H9 (cell line): ENCODE measurements at places on chromosomes 12 and 14. TPM values are rescaled to one million over a fixed set of nuclear protein-coding genes. Genes with fewer than 3 reads are reported as not detected.
A peak's percentile ranks its signal among the peaks of the same experiment; 100 is the strongest.

GLI1 gene
- total RNA-seq: 25.8 and 28.4 TPM in 2 replicates

PLD4 gene
- total RNA-seq: not detected in 2 replicates

ACACB gene
- total RNA-seq: 14.2 and 17.3 TPM in 2 replicates

KRT1 gene
- total RNA-seq: not detected in 2 replicates

HOXC4 gene
- not detected in 2 replicates for total RNA-seq

TBX3 gene
- 0.04 and 0.07 TPM in 2 replicates for total RNA-seq

- DNase-seq: no peak
Observed at GRCh38 chr14:38964630-38965029, 138.4 kb downstream of the SEC23A start.

GRCh38 chr12:99706736-99707473 lies 59.4 kb downstream of the GARIN6 start:
- no peak for DNase-seq

- no peak for DNase-seq
Observed at GRCh38 chr12:22046968-22047390, 961 bp downstream of the CMAS start.

DNA sequence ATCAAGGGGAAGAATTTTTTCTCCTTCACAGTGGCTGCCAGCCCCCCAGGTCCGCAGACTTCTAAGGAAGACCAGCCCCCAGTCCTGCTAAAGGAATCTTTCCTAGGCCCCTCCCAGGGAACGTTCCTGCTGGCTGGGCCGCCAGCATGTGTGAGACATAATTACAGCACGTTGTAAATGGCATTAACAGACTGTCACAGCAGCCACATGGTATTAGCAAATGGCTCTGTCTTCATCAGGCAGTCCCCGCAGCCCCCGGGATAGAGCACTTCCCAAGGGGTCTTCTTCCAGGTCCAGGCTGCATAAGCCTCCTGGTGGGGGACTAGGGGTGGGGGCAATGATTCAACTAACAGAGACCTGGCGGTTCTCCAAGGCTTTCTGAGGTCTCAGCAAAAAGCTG lies 34.9 kb upstream of the FAM222A start:
- no peak for DNase-seq

DNA sequence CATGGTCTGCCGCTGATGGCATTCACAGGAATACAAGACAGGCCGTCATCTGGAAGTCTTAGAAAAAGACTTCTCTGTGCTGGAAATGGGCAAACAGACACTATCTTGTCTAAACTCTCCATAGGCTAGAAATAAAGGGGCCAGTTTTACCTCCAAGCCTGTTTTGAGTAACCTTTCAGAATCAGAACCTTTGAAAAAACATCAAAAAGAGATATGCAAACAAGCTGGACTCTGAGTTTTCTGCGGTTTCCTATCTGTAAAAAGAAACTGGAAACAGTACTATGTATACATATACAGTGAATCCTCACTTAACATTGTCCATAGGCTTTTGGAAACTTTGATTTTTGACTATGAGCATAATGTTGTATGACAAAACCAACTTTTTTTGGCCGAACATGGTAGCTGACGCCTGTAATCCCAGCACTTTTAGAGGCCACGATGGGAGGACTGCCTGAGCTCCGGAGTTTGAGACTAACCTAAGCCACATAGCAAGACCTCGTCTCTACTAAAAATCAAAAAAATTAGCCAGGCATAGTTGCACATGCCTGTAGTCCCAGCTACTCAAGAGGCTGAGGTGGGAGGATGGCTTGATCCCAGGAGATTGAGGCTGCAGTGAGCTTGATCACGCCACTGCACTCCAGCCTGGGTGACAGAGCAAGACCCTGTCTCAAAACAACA lies 92.9 kb upstream of the MAX start:
- no peak for DNase-seq

GRCh38 chr14:105351920-105352851 lies 37.6 kb downstream of the PACS2 start:
- peak; percentile 90 for DNase-seq

- no peak for DNase-seq
Observed at GRCh38 chr12:109053382-109054123, 1.2 kb downstream of the USP30 start.

- no peak for DNase-seq
Observed at GRCh38 chr14:68576496-68577244, 216.2 kb downstream of the ZFP36L1 start.

- peak; percentile 87 for DNase-seq
Observed at GRCh38 chr14:97025722-97026121, 228.5 kb downstream of the VRK1 start.

GRCh38 chr14:96213871-96214465 lies 9.3 kb downstream of the BDKRB2 start:
- no peak for DNase-seq

DNA sequence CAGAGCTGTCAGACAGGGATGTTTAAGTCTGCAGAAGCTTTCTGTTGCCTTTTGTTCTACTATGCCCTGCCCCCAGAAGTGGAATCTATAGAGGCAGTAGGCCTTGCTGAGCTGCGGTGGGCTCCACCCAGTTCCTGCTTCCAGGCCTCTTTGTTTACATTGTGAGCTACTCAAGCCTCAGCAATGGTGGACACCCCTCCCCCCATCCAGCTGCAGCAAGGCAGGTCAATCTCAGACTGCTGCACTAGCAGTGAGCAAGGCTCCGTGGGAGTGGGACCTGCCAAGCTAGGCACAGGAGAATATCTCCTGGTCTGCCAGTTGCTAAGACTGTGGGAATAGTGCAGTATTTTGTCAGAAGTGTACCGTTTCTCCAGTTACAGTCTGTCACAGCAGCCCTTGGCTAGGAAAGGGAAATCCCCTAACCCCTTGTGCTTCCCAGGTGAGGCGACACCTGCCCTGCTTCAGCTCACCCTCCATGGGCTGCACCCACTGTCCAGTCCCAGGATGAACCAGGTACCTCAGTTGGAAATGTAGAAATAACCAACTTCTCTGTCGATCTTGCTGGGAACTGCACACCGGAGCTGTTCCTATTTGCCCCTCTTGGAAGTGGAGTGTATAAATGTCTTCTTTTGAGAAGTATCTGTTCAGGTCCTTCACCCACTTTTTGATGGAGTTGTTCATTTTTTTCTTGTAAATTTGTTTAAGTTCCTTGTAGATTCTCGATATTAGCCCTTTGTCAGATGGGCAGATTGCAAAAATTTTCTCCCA lies 213.5 kb upstream of the SLC38A2 start:
- DNase-seq: peak; percentile 85

- no peak for DNase-seq
Observed at GRCh38 chr14:101962503-101962874, 1.9 kb upstream of the DYNC1H1 start.

- no peak for DNase-seq
Observed at GRCh38 chr14:76169776-76170175, 18.1 kb downstream of the GPATCH2L start.

DNA sequence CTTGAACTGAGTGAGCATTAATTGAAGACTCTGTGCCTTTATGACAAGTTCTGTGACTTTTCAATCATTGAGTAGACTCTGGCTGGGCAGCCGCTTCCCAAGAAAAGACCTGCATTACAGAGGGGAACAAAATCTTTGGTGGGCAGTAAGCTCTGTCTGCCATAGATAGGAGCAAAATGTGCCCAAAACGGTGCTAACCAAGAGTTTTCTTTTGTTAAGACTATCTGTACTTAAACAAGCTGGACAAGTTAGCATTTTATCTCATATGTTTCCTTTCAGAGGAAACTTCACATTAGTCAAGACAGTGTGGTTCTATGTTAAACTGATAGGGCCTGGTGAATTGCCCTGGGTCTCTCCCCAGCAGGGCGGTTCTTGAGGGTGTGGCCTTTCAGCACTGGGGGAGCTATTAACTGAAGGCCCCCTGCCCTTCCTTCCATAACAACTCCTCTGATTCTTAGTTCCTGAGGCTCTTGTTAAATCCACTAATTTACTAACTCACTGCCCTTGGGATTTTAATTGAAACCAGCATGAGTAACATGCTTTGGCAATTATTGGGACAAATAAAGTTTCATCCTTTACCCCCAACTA lies 219.6 kb downstream of the KTN1 start:
- DNase-seq: no peak

DNA sequence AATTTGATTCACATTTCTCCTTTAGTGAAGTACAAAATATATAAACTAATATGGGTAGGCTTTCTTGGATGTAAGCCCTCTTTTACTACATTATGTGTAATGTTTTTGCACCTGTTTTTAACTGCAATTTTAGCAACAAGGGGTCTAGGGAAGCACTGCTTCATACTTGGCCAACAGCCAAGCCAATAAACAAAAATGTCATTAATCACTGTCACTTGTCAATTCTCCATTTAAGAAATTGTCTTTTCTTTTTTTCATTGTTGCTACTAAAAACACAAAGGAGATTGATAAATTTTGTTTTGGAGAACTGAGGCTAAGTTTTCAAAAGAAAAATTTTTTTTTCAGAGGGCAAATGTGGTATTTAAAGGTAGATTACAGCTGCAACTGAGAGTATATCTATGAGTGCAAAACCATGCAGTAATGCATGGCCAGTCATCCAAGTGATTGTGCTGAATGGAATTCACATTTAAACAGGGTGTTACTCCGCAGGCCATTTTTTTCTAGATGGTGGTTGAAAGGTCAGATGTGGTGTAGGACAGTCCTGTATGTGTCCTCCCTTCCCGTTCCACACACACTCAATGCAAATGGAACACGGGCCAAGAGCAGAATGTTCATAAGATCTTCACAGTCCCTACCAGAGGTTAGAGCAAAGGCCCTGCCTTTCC lies 503.0 kb upstream of the LMO3 start:
- DNase-seq: no peak

DNA sequence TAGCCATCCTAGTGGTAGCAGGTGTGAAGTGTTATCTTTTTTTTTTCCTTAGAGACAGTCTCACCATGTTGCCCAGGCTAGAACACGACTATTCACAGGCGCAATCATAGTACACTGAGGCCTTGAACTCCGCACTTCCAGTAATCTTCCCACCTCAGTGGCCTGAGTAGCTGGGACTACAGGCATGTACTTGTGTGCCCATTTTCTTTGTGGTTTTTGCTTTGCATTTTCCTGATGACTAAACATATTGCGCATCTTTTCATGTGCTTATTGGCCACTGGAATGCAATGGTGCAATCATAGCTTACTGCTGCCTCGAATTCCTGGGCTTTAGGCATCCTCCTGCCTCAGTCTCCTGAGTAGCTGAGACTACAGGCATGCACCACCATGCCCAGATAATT lies 33.3 kb upstream of the GCH1 start:
- no peak for DNase-seq

DNA sequence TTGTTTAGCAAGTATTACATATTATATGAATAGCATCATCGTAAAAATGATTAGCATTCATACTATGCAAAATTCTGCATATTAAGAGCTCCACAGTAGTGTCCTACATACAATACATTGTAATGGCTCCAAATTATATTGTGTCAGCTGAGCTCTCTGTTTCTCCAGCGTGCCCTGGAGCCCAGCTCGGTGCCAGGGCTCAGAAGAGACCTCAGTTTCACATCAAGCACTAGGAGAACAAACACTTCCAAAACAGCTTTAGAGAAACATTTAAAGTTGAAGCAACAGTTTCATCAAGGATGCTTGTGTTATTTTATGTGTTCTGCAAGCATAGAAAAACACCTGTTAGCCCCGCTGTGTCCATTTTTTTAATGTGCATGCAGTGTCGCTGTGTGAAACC lies 456.9 kb downstream of the EGLN3 start:
- no peak for DNase-seq

DNA sequence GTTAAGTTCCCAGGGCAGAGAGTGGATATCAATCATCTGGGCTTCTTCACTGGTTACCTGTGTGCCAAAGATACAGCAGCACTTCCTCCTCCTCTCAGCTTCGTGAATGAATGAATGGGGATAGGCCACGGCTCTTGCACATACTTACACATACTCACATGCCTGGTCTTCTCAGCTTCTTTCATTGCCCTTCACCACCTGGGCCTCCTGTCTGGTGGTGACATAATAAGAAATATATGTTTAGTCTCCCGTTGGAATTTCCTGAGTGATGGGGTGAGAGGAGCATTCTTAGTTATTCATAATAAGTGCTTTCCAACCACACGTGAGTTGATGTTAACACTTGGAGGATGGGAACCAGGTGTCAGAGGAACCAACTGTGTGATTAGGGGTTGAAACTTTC lies 268.1 kb upstream of the RMST start:
- no peak for DNase-seq

- no peak for DNase-seq
Observed at GRCh38 chr12:49403971-49404450, 36.7 kb downstream of the SPATS2 start.

- DNase-seq: no peak
Observed at GRCh38 chr14:72523424-72524294, 370.2 kb downstream of the DPF3 start.

GRCh38 chr12:121241156-121241970 lies 31.4 kb downstream of the P2RX4 start:
- no peak for DNase-seq

DNA sequence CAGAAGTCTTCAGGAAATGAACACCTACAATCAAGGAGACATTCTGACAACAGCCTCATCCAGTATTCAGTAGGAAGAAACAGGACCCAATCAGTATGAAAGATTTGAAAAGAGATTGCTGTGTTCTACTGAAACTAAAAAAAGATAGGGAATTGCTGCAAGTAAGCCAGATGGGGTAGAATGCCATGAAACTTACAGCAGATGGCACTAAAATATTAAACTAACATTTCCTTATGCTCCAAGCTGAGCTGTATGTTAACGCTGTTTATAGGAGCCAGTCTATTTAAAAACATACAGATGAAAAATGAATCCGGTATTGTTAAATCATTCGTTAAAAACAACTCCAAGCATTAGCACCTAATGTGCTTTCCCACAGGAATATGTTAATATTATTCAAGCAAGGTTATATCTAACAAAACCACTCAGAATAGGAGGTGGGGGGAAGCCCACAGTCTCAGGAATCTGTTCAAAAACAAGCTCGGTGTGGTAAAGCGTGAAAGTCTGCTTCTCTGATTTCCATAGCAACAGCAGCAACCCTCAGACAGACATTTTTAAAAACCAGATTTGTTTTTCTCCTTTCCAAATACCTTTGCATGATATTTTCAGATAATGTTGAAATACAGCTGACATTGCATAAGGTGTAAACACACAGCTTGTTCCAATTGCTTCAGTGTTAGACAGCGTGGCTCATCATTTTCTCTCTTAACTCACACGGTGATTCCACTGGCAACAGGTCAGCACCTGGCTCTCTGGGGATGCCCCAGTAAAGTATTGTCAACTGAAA lies 131.4 kb upstream of the CCDC175 start:
- DNase-seq: no peak
